ENCODE measurements at places on chromosomes 7 and 10.

DNA sequence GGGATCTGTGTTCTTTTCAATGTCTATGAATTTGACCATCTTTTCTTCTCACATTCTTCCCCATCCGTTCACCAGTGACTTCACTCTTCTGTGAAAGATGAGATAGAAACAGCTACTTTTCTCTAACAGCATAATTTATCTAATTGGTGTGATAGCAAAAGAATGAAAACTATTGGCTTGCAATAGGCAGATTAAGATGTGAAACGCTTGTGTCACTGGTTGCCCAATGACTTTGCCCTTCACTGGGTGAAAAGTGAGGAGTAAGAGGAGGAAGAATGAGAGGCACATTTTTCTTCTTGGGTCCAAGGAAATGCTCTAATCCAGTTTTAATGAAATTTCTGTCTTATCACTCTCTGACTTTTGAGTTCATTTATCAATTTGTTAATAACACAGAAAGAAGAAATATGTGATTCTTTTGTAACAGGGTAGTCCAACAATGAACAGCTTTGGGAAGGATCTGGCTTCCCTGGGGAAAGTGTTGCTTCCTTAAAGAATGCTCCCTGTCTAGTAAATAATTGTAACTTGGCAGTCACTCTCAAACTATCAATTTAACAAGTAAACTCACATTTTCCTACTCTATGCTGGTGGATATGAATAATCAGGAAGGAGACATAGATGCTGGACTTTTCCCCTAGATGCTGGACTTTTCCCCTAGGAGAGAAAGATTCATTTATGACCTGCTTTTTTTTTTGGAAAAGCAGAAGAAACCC, 35.1 kb downstream of the BET1 start:
- H3K27me3 ChIP-seq = no peaks in the 10 kb centered on the region
- H3K36me3 ChIP-seq = no peaks in the 10 kb centered on the region
- no peaks in the 10 kb centered on the region for H3K4me1 ChIP-seq
- no peak for DNase-seq
- H3K4me3 ChIP-seq = no peak overlapping the region

- no peaks in the 10 kb centered on the region for H3K36me3 ChIP-seq
- no peak overlapping the region for H3K4me3 ChIP-seq
- no peaks in the 10 kb centered on the region for H3K27me3 ChIP-seq
- DNase-seq = peak; percentile 14
Measured at GRCh38 chr10:14240253-14241189, 90.2 kb downstream of the FRMD4A start.

GRCh38 chr7:52283335-52283734, 752.1 kb upstream of the POM121L12 start:
- DNase-seq = no peak
- no peak overlapping the region for H3K4me3 ChIP-seq
- no peaks in the 10 kb centered on the region for H3K4me1 ChIP-seq
- no peaks in the 10 kb centered on the region for H3K36me3 ChIP-seq

GRCh38 chr10:99975942-99976809, 33.6 kb downstream of the DNMBP start:
- H3K27ac ChIP-seq = no peak overlapping the region
- H3K36me3 ChIP-seq = peaks cover 2% of the 10 kb centered on the region
- H3K4me3 ChIP-seq = no peak overlapping the region
- no peaks in the 10 kb centered on the region for H3K27me3 ChIP-seq
- DNase-seq = no peak
- H3K4me1 ChIP-seq = peaks cover 3% of the 10 kb centered on the region

- DNase-seq = peak; percentile 49
- peaks cover 14% of the 10 kb centered on the region for H3K36me3 ChIP-seq
- peaks cover 9% of the 10 kb centered on the region for H3K4me1 ChIP-seq
- no peak overlapping the region for H3K4me3 ChIP-seq
- H3K27me3 ChIP-seq = no peaks in the 10 kb centered on the region
Measured at GRCh38 chr7:149883452-149883861, 9.7 kb downstream of the ATP6V0E2 start.

GRCh38 chr7:7641129-7641663, 644 bp downstream of the UMAD1 start:
- no peaks in the 10 kb centered on the region for H3K27me3 ChIP-seq
- peak; percentile 31 for DNase-seq
- H3K27ac ChIP-seq = peak overlapping the region; percentile 76
- peaks cover 23% of the 10 kb centered on the region for H3K36me3 ChIP-seq
- peaks cover 5% of the 10 kb centered on the region for H3K4me1 ChIP-seq

- no peaks in the 10 kb centered on the region for H3K27me3 ChIP-seq
- peaks cover 4% of the 10 kb centered on the region for H3K4me1 ChIP-seq
- no peak overlapping the region for H3K4me3 ChIP-seq
- no peak overlapping the region for H3K27ac ChIP-seq
- H3K36me3 ChIP-seq = no peaks in the 10 kb centered on the region
Measured at GRCh38 chr7:124597509-124597908, 168.1 kb downstream of the GPR37 start.

- no peak for DNase-seq
- H3K4me3 ChIP-seq = no peak overlapping the region
- H3K4me1 ChIP-seq = no peaks in the 10 kb centered on the region
- H3K36me3 ChIP-seq = no peaks in the 10 kb centered on the region
- no peak overlapping the region for H3K27ac ChIP-seq
Measured at GRCh38 chr10:46264336-46264735, 22.5 kb upstream of the ANTXRL start.

DNA sequence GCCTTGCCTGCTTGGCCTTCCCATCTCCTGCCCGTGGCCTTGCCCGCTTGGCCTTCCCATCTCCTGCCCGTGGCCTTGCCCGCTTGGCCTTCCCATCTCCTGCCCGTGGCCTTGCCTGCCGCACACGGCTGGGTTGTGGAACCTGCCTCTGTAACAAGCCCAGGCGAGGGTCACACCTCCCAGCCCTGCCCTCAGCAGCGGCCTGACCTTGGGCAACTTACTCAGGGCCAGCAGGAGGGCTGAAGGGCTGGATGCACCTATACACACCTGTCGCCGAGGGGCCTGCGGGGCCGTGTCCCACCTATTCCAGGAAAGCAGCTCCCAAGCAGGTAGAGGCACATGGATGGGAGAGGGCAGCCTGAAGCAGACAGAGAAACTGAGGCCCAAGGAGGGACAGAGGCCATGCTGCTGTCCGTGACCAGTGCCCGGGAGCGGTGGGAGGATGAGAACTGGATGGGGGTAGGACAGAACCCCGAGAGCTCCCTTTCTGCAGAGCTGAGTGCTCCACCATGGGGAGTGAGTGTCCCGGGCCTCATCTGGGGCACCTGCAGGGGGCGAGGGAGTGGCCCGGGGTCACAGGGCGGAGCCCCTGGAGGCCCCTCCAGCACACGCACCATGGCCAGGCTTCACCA, 277.6 kb downstream of the ELFN1 start:
- no peak overlapping the region for H3K27ac ChIP-seq
- H3K36me3 ChIP-seq = no peaks in the 10 kb centered on the region
- H3K27me3 ChIP-seq = no peaks in the 10 kb centered on the region
- H3K4me3 ChIP-seq = no peak overlapping the region
- DNase-seq = no peak

GRCh38 chr7:100705753-100706671, at the start of gene POP7:
Gene POP7 (plus strand): TSS chr7:100706121. CDS start chr7:100706831, 710 bp downstream.
- peak within 1 kb of the TSS; percentile 84 for H3K4me3 ChIP-seq
- no peaks in the 10 kb centered on the region for H3K27me3 ChIP-seq
- H3K36me3 ChIP-seq = peaks cover 24% of the 10 kb centered on the region
- peaks cover 12% of the 10 kb centered on the region for H3K4me1 ChIP-seq
- H3K27ac ChIP-seq = peak within 1 kb of the TSS; percentile 85

DNA sequence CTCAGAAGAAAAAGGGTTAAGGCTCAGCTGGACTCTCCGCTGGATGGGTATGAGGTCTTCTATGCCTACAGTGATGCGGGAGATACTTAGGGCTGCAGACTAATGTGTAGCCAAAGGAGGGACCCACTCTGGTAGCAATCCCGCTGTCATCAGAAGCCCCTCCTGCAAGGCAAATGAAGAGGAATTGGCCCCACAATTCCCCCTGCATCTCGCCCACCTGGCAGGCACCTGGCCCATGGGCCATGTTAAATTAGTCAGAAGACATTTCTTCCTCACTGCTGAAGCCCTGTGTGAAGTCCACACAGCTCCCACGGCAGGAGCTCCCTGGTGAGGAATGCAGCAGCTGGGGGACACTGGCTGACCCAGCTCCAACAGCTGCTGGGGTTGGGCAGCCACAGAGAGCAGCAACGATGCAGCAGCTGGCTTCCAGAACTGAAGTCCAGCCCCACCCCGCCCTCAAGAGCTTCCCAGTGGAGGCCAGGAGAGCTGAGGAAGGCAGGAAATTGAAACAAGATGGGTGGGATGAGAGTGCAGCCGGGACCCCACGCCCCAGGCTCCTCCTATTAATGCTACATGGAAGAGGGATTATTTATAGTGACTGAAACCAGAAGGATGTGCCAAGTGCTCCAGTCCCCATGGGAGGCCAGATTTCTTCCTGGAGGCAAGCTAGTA, 5.5 kb downstream of the VSTM4 start:
- no peaks in the 10 kb centered on the region for H3K36me3 ChIP-seq
- H3K27ac ChIP-seq = no peak overlapping the region
- no peak overlapping the region for H3K4me3 ChIP-seq
- no peaks in the 10 kb centered on the region for H3K27me3 ChIP-seq
- peaks cover 1% of the 10 kb centered on the region for H3K4me1 ChIP-seq
